Activated naive CD8-positive, alpha-beta T cell treated with anti-CD3 and anti-CD28 coated beads, Interleukin-2, amount 10 ng/mL, durations not matched to agents 7 days and 5 days (primary cell): ENCODE measurements at places on chromosomes 5 and 9. TPM values are rescaled to one million over a fixed set of nuclear protein-coding genes. Genes with fewer than 3 reads are reported as not detected.

Gene PCDHB10
- total RNA-seq, result not detected

Gene PRRX2
- not detected for total RNA-seq

Gene TMEM174
- not detected for total RNA-seq

Gene WHRN
- 10.5 TPM for total RNA-seq

GRCh38 chr9:135018306-135018915 is 69.1 kb upstream of the OLFM1 start:
- no peak for DNase-seq

DNA sequence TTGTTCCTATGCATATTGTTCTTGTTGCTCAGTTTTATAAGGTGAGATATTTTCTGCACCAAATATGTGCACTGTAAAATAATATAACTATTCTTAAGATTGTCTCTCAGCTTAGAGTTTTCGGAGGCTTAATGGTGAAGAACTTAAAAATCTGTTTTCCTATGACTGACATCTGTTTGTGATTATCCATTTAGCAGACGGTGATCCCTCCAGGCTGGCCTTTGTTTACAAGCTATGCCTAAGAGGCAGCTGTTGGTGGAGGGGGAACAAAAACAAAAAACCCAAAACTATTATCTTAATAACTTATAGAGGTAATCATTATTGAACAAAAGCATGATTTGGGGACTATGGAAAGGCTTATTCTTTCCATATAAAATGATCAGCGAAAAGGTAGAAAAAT is 658 bp downstream of the PDCD1LG2 start:
- no peak for DNase-seq

- no peak for DNase-seq
These were observed 186.7 kb upstream of the SLC24A2 start for GRCh38 chr9:19975499-19975898.

DNA sequence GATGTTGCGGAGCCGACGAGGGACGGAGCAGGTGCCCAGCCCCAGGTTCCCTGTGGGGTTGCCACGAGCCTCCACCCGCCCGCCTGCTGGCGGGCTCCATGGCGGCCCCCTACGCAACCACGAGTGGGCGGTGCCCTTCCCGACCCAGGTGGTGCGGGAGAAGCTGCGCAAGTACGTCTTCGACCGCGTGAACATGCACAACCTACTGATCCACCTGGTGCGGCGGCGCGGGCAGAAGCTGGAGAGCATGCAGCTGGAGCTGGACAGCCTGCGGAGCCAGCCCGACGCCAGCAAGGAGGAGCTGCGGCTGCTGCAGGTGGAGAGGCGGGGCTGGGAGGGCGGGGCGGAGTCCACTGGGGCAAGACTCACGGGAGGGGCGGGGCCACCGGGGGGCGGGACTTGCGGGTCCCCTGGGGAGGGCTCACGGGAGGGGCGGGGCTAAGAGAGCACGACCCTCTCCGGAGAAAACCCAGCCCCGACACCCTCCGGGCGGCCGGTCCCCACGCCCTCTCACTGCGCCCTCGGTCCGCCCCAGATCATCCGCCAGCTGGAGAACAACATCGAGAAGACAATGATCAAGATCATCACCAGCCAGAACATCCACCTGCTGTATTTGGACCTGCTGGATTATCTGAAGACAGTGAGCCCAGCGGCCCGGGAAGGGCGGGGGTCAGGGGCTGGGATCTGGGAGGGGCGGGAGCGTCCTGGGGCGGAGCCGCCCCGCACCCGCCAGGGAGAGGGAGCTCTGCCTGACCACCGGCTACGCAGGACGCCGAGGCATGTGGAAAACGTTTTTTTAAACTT is 3.9 kb downstream of the CCDC183 start:
- DNase-seq, result peak; percentile 85

- no peak for DNase-seq
These were observed 236.2 kb downstream of the SAXO1 start for GRCh38 chr9:18796696-18797270.
